ENCODE measurements at places on chromosomes 2 and 18.
A peak's percentile ranks its signal among the peaks of the same experiment; 100 is the strongest.

DNA sequence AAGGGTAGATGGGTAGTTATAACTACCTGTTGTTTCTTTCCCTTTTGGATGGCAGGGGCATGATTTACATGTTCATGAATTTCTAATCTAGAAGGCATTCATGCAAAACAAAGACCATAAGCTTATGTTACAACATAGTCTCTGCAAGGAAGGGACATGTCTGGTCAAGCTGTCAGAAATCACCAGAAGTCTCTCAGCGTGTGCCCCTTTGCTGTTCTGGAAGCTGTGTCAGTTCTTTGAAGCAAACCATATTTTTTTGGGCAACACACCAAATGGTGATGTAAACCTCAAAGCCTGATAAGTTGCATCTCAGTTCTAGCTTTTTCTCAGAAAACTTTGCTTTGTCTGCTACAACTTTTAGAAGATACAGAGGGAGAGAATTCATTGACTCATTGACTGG lies 173.5 kb upstream of the CTAGE1 start:
- DNase-seq = no peak

- no peak for DNase-seq
Measured at GRCh38 chr2:23387845-23388244, 2.9 kb downstream of the KLHL29 start.

GRCh38 chr18:57141208-57142129 lies 5.4 kb upstream of the BOD1L2 start:
- no peak for DNase-seq

DNA sequence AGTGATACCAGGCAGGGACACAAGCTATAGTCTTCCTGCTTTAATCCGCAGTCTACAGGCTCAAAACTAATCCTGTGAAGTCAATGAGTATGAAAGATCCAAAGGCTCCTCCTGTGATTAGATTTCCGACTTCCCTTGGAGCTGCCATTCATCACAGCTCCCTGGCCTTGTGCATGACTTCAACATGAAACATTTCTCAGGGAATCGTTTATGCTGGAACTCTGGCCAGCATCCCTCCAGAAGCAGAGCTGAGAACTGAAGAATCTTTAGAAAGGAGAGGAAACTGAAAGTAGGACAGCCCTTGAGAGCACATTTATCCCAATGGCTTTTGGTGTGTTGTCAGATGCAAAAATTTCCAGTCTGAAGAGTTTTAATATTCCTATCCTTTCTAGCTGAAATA lies 84.3 kb upstream of the SESTD1 start:
- DNase-seq = no peak

DNA sequence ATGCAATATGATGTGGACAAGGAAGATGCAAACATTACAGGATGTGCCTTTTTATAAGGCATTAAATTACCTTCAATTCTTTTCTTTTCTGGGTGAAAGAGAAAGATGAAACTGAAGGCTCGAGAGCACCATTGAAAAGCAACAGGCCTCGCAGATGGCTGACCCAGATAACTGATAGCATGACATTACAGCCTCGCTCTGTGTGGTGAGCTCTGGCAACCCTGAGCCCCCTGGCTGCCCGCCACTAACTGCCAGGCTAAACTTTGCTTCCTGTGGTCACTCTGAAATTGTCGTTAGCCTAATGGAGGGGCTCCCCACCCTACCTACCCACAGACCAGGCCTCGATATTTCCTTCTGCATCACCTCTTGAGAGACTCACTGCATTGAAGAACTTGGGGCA lies 516.8 kb upstream of the FANCL start:
- DNase-seq = peak; percentile 73

DNA sequence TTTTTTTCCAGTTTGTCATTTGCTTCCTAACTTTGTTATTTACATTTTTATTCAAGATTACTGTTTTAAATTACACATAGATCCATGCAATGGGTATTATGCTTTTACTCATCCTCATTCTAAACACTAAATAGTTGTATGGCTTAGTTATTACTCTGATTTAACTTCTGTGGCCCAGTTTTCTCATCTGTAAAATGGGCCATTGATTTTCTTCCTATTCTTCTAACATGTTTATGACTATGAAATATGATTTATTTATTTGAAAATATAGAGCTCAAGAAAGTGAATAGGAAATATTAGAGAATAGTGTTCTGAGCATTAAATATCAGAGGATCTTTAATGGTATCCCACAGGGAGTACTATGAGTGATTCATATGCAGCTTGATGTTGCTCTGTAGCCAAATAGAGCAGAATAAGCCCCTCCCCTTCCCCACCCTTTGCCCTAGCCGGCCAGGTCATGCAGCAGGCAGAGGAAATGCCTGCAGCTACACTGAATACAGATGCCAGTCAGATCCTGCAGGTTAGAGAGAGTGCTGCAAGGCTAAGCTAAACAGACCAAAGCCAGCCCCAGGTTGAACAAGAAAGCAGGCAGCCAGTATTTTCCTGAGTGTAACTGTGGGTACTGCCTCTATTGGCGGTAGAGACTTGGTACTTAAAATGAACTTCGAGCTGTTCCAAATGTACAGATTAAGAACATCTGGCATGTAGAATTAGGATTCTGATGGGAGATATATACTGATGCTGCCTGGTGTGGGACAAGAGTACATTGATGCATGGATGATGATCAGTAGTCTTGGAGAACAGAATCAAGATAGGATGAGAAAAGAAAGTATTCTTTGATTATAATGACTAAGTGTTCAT lies 11.7 kb upstream of the ACYP2 start:
- DNase-seq = peak; percentile 41

- no peak for DNase-seq
Measured at GRCh38 chr18:46693996-46694395, 37.0 kb upstream of the LOXHD1 start.

- DNase-seq = no peak
Measured at GRCh38 chr2:75646090-75646582, 447 bp upstream of the MRPL19 start.

GRCh38 chr18:26482569-26482968 lies 65.8 kb downstream of the KCTD1 start:
- no peak for DNase-seq

GRCh38 chr2:126698376-126698775 lies 42.4 kb downstream of the GYPC start:
- no peak for DNase-seq

DNA sequence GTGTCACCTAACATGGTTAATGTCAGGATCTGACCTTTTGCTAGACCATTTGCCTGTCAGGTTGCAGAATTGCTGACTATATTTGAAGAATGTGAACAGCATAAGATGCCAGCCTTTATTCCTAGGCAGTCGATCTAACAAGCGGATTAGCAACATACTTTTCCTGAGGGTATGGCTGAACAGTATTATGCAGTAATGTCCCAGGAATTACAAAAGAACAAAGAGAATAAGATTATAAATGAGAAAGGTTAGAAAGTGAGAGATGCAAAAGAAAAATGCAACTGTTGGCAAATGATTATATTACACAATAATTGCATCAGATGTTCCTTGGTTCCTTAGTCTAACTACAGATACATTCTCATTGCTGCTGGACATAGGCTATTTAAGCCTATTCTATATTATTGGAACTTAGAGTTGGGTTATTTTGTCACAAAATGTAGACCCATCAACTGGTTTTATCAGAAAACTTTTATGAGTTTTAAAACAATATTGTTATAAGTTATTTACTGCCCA lies 647.1 kb upstream of the CRIM1 start:
- DNase-seq = no peak

GRCh38 chr2:65937379-65938160 lies 497.4 kb upstream of the MEIS1 start:
- no peak for DNase-seq

- no peak for DNase-seq
Measured at GRCh38 chr2:85604568-85605339, 2.3 kb upstream of the TMEM150A start.

DNA sequence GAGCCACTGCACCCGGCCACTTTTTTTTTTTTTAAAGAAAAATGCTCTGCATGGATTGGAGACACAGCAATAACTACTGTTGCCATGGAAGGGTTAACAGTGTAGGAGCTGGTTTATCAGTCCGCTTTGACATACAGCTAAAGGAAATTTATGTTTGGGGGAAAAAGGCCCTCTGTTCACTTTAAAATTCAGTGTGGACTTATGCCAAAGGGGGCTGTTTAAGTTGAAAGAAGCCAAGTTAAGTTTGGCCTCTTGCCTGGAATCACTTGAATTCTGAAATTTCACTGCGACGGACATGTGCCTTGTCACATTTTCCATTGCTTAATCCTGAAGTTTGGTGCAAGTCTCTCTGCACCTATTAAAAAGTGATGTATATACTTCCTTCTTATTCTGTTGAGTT lies 3.1 kb downstream of the KCNE4 start:
- no peak for DNase-seq

GRCh38 chr2:189285962-189286645 lies 106.5 kb upstream of the COL5A2 start:
- DNase-seq = no peak

- no peak for DNase-seq
Measured at GRCh38 chr18:34604591-34604990, 105.5 kb upstream of the DTNA start.

Data from CMK (cell line).